ENCODE measurements at places on chromosomes 7 and 10.

DNA sequence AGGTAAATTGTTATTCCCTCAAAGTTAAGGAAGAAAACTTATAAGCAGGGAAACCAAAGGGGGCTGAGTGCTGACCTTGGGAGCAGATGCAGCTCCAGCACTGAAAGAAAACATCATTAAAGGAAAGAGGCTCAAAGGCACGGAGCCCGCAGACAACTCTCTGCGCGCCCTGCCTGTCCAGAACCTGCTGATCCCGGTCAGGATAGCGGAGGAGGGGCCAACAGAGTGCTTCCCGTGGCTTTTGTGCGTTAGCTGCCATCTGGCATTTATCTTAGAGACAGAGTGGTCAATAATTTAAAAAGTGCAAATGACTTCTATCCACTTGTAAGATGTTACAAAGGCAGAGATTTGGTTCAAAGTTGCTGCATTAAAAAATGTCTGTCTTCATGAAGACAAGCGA, 162.1 kb downstream of the FANK1 start:
- no peak for DNase-seq

- no peak for DNase-seq
These were observed 22.7 kb downstream of the NYAP1 start for GRCh38 chr7:100506356-100506923.

GRCh38 chr10:88332503-88333247, 250.4 kb downstream of the RNLS start:
- DNase-seq, result no peak

- no peak for DNase-seq
These were observed 2.5 kb downstream of the FGL2 start for GRCh38 chr7:77197141-77197540.

- no peak for DNase-seq
These were observed 46.4 kb upstream of the RPA3 start for GRCh38 chr7:7764520-7765396.

DNA sequence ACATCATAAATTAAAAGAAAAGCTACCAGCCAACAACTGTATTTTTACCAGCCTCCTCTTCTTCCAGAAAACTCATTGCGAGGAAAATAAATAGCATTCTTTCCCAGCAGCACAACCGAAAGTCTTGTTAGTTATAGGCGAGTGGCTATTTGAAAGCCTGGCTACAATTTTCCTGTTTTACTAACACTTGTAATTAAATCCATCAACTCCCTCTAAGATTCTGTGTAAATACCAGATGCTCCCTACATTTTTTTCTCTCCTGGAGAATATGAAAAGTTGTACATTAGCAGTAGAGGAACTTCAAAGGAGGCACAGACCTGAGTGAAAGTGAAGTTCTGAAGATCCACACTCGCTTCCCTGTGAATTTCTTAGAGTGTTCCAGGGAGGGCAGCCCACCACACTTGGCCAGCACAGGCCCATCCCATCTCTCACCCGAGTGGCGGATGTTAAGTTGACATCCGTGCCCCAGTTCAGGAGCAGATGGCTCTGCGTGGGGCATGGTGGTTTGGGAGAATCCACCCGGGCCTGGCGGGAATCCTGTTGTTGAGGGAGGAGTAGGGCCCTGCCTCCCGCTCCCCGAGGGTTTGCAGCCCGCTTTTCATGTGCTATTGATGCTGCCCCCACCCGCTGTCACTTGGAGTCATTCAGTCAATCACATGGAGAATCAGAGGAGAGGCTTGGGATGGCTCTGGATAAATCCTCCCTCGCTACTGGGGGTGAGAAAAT, 451.0 kb upstream of the GALNT17 start:
- DNase-seq, result no peak

DNA sequence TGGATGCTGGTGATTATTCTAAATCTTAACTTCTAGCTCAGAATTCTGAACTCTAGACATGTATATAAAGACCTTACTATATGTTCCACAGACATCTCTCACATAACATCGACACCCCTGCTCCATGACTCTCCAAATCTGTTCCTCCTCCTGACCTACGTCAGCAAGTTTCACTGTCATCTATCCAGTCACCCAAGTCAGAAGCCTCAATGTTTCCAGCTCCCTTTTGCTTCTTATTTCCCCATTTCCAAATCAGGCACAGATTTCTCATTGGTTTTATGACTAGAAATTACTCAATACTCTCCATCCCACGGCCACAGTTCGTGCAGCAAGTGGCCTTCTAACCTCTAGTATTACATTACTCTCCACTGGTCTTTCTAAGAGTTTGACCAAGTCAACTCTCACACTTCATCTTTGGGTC, 28.5 kb downstream of the EPC1 start:
- DNase-seq, result no peak

GRCh38 chr10:118669835-118670234, 74.4 kb upstream of the PRLHR start:
- no peak for DNase-seq

GRCh38 chr10:119806334-119807130, 66.1 kb downstream of the MCMBP start:
- DNase-seq, result no peak

DNA sequence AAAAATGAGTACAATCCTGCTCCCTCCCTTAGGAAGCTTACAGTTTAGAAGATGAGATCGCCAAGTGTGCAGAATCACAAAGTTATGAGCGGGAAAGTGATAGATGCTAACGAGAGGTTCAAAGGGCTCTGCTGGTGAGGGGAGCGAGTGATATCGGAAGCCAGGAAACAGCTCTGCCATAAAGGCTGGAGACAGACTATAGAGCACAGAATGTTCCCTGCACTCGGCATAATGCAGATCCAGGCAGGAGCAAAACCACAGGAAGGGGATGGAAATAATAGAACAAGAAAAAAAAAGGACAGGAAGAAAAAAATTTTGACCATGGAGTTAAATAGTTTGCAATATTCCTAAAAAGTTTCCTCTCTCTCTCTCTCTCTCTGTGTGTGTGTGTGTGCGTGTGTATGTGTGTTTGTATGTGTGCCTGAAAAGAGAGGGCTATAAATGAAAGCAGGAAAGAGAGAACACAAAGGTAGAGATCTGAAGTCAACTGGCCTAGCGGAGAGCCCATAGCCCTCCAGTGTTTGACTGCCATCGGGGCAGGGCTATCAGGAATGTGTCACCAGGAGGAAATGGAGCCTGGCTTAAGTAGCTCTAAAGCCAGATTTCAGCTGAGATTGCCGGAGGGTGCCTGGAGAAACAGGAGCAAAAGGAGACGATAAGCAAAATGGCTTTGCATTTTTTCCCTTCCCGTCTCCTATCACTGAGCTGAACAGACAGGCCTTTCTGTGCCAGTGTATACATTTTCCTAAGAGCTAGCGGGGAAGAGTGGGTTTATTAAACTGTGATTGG, 175.8 kb upstream of the LYZL1 start:
- no peak for DNase-seq

Measured in fibroblast of skin of right quadriceps (primary cell).